ENCODE measurements at places on chromosomes 5 and 9.

DNA sequence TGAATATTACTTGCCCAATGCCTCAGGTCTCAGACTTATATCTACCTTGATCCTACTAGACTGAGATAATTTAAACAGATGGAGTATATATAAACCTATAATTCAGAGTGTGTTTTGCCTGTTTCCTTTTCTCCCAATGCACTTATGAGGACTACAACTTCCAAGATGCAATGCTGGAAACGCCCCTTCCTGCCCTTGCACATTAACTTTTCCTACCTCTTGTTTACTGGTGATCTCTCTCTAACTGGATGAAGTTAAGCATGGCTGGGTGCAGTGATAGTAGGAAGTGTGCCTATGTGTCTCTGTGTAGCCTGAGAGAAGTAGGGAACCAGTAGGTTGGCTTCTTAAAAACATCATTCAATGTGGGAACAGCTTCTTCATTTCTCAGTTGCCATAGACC is 115.2 kb downstream of the SVEP1 start:
- ATAC-seq, result no peak

DNA sequence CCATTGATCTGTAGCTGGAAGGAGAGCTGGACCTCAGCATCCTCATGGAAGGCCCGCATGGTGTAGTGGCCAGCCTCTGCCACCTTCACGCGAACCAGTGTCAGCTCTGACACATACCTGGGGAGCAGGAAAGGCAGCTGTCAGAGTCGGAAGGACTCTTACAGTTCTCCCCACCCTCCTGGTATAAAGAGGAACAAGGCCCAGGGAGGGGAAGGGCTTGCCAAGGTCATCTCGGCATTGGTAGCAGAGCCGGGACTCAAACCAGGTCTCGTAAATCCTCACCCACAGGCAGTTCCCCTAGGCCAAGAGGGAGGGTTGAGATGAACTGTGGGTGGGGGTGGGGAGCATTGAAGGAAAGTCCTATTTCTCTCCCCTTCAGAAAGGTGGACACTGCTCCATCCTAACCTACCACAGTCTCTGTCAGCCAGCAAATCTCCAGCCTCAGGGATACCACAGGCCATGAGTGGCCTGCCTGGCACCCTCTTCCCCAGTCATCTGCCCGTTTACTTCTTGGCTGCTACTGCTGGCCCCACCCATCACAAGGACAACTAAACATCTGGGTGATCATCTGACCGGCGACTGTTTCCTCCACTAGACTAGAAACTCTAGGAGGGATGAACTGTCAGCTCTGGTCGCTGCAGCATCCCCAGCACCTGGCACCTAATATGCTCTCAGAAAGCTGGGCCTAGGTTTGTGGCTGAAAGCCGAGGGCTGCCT is 23.5 kb downstream of the PDGFRB start:
- no peak for ATAC-seq

DNA sequence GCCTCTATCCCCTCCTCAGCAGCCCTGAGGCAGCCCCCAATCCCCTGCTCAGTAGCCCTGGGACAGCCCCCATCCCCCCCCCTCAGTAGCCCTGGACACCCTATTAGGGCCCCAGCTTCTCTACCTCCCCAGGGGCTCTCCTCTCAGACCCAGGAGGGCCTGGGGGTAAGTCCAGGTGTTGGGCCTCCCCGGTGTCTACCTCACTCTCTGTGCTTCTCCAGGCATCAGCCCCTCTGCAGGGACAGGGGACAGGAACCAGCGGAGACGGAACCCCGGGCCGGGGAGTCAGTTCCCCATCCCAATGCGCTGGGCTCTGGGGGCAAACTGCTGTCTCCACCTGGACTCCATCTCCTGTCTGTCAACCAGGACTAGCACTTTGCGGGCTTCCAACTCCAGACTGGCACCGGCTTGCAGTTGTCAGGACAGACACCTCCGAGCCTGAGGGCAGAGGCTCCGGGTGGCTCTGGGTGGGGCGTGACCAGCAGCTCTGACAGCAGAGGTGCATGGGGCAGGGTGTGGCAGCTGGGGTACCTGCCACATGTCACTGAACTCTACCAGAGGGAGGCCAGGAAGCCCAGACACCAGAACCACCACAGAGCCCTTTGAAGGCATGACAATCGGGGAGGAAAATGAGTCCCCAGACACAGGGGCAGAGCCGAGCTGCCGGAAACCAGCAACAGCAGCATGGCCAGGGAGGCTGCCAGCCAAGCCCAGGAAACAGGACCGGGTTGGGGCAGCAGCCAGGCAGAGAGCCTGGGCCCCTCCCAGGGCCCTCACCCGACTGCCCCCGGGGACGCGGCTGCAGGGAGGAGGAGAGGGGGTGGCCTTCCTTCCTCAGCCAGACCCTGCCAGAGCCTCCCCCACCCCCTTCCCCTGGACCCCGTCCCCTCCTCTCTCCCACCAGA is 17.7 kb upstream of the UBAC1 start:
- ATAC-seq, result peak; percentile 47

- ATAC-seq, result no peak
Observed at GRCh38 chr5:167271511-167271910, 1019.9 kb upstream of the WWC1 start.

DNA sequence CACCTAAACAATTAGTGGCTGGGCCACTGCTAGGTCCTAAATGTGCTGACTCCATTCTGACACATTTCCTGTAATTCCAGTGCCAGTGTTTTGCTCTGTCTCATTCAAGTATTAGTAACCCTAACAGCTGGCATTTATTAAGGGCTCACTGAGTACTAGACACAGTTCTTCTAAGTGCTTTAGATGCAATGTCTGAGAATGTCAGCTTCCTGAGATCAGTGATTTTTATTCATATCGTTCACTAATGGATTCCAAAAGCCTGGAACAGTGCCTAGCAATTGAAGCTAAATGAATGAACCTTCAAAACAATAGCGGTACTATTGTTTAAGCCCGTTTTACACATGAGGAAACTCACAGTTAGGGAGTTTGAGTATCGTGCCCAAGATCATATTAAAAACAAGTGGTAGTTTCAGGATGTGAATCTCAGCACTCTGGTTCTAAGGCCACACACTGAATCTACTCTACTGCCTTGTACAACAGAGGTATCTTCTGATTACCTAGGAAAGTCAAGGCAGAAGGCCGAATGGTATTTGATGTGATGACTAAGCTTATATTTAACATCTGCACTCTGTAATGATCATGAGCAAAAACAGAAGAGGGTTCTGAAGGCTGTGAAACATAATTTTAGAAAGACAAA is 304.0 kb downstream of the PJA2 start:
- ATAC-seq, result no peak

DNA sequence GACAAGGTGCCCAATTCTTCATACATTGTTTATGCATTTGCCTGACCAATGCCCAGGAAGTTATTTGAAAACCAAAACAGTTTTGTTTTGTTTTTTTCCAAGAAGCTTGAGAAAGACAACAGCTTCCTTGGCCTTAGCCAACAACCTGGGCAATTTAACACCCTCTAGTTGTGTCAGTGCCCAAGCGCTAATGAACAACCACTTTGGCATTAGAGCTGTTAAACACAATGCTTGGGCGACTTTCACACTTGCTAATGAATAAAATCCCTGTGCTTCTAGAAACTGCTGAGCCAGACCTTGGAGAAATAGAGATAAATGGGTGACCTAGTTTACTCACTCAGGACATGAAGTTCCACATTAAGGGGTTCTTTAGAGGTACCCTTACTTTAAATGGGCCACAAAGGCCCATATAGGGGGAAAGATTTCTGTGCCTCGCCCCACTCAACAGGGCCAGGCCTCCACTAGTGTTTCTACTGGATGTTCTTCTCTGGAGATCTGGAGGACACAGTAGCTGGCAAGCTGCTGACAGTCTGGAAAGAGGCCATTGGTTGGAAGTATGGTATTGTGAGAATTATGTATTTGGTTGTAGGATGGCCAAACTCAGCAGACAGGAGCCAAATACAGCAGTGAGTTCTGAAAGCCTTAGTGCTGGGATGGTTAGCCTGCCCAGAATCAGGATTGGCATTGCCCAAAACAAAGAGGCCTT is 179.8 kb downstream of the DOCK8 start:
- ATAC-seq, result no peak

DNA sequence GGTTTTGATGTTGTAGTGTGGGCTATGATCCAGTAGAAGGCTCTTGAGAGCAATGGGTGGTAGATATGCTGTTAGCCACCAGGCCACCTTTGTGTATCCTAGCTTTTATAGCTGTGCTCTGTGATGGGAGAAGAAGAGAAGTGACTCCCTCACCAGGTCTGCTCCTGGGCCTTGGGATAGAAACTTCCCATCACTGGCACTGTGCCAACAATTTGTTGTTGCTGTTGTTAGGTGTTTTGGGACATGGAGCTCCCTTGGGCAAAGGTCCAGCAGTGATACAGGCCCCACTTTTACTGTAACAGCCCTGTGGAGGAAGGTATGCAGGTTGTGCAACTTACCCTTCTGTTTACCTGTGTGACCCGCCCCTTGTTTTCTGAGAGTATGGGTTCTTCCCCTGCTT is 570.9 kb upstream of the GRIN3A start:
- no peak for ATAC-seq

DNA sequence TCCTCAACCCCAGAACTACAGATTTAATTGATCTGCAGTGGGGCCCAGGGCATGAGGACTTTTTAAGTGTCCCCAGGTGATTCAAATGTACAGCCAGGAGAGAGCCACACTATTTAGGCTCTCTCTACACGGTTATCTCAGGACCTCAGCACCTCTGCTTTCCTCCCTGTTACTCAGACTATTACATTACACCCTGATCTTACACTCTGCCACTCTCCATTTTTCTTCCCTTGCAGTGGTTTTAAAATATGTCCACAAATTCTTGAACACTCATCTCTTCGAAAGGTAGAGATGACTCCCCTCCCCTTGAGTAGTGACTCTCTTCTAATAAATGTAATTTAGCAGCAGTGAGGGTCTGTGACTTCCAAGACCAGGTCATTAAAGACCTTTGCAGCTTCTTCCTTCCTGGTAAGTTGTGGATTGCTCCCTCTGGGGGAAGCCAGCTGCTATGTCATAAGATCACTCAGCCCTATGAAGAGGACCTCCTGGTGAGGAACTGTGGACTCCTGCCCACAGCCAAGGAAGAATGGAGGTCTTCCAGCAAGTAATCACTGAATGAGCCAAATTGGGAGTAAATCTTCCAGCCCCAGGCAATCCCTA is 87.5 kb upstream of the SSBP2 start:
- no peak for ATAC-seq

DNA sequence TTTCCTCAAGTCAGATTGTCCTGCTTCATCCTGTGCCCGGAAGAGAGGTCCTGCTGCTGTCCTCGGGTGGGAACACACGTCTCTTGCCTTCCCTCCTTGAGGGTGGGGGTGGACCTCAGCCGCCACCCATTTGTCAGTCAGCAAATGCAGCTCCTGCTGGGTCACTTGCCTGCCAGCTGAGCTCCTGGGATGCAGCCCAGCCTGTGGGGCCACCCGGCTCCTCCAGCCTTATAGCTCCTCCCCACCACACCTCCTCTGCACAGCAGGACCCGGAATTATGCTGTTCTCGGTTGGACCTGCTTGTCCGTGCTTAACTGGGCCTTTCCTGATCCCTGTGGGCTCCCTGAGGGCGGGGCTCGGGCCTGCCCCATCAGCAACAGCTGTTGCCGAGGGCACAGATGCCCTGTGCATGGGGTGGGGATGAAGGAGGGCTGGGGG is 52.7 kb downstream of the RXRA start:
- ATAC-seq, result no peak

GRCh38 chr5:133063965-133064364 is 12.2 kb downstream of the HSPA4 start:
- no peak for ATAC-seq

DNA sequence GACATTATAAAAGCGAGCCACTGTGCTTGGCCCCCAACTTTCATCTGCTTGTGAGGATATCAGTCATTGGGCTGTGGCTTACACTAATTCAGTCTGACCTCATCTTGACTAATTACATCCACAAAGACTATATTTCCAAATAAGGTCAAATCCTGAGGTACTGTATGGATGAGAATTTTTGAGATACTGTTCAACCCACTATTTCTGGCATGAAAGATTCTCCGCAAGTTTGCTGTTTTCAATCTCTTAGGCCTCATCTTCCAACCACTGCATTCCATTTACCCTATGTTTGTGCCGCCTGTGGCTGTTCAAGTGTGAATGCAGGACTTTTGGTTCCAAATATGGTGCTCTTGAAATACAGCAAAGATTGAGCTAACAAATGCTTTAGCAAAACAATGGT is 400.9 kb upstream of the SGCD start:
- no peak for ATAC-seq

- no peak for ATAC-seq
Observed at GRCh38 chr9:128113526-128114325, 13.8 kb downstream of the PTGES2 start.
